ENCODE measurements at places on chromosomes 6 and 20.

DNA sequence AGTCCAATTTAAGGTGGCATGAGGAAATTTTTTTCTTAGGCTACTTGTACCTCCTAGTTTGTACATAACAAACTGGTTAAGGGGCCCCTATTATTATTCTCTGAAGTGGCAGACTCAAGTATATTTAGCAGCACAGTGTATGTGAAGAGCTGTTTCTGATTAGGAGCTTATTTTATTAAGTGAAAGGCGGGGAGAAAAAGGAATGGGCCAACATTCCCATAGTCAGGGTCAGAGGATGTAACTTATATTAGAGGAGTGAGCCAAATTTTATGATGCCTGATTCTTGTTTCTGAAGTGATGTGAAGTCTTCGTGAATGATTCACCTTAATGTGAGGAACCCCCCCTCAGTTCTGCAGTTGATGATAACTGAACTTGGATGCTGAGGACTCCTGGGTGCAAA, 2.8 kb downstream of the HECA start:
- no peak for DNase-seq

GRCh38 chr6:5053038-5053437, 32.1 kb upstream of the PPP1R3G start:
- no peak for DNase-seq

DNA sequence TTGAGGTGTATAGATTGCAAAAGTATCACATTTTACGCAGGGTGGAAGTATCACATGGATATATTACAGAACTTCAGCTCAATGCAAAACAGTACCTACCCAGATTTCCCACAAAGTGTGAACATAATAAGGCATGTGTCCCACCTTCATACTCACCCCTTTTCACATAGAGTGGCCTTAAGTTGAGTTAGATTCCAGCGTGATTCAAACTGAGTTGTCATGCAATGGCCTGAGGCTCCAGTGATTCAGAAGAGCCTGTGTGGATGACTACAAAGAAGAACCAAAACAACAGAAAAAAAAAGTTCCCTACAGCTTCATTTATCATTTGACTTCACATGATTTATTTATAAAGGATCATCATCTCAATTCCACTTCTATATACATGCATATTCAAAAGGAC, 309.7 kb downstream of the SLC35F1 start:
- DNase-seq, result no peak

DNA sequence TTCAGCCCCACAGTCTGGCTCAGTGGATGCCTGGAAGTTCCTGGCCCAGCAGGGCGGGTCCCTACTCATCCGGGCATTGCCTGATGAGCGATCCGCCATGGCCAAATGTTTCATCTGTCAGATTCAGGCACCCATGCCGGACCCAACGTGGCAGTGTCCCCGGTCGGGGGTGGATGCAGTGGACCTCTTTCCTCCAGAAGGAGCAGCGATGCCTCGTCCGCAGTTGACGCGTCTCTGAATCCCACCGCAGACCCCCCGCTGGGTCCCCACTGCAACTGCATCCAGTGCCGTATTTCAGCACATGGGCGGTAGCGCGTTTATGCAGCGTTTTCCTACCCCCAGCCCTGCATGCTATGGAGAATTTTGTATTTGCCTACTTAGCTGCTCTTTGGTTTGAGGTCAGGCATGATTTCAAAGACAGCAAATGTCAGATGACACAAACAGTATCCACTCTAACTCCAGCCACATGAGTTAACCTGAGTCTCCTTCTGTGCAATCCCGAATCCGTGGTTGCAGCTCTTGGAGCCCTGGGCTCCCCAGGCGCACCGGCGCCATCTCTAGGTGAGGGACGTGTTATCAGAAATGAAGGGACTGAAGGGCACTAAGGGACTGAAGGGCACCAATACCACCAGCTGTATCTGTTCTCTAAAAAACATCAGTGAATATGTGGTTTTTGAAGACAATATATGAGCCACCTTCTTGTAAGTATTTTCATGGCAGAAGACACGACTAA, 72.6 kb upstream of the THBS2 start:
- DNase-seq, result no peak

DNA sequence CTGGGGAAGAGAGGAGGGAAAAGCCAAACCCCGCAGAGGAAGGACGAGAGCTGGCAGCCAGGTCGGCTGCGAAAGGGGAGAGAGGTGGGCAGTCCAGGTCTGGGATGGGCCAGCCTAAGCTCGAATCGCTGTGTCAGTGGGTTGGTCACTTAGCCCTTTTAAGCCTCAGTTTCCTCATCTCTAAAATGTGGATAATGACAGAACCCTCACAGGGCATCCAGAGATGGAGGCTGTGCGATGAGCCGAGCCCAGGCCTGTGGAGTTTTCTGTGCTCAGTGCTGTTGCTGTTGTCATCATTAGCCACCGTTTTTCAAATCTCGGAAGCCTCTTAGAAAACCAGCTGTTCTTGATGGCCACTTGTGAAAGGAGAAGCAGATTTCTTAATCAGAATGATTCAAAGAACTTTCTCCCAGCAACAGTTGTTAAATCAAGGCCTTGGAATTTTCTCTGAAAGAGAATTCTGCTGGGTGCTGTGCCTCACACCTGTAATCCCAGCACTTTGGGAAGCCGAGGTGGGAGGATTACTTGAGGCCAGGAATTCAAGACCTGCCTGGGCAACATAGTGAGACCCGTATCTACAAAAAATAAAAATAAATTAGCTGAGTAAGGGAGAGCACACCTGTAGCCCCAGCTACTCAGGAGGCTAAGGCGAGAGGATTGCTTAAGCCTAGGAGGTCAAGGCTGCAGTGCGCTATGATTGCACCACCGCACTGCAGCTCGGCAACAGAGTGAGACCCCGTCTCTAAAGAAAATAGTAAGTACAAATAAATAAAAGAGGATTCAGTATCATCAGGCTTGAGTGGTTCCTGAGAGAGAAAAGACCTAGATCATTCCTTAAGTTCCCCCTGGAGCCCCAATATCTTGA, 46.3 kb upstream of the ENTPD6 start:
- DNase-seq, result no peak

DNA sequence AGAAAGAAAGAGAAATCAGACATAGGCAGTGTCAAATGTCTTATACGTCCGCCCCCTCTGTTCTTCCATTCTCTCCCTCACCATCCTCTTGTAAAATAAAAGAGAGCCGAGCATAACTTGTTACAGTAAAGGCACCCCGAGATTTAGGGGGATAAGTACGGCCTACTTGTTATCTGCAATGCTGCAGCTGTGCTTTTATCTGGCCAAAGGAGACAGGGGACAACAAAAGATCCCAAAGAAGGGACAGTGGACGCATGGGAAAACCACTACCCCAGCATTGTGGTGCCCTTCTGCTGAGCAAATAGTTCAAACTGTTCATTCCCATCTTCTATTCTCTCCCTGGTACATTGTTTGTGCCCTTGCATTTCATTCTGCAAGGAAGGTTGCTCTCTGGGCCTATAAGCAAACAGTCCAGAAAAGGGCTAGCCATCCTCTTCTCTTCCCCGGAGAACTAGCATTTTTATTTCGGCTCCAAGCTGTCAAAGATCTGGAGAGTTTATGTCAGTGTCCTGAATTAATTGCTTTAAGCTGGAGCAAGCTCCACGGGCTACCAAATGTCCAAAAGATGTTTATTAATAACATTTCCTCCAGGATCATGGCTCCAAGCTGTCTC, 22.3 kb downstream of the FOXA2 start:
- DNase-seq, result no peak

- no peak for DNase-seq
Measured at GRCh38 chr6:10384610-10385523, 30.0 kb downstream of the TFAP2A start.

DNA sequence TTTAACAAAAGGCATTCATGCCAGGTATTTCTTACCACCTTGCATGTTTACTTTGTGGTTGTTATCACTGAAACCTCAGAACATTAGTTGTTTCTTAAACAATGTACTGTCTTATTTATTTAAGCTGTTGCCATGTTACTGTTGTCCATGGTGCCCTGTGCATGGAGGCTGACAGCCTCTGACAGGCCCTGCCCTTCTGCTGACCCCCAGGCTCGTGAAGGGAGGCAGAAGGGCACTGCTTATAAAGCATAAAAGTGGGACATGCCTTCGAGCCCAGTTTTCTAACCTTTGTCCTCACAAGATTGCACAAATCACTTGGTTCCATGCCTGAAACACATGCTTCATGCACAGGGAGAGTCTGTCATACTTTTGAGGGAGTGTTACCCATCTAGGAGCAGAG, 46.7 kb upstream of the CLIC5 start:
- no peak for DNase-seq

DNA sequence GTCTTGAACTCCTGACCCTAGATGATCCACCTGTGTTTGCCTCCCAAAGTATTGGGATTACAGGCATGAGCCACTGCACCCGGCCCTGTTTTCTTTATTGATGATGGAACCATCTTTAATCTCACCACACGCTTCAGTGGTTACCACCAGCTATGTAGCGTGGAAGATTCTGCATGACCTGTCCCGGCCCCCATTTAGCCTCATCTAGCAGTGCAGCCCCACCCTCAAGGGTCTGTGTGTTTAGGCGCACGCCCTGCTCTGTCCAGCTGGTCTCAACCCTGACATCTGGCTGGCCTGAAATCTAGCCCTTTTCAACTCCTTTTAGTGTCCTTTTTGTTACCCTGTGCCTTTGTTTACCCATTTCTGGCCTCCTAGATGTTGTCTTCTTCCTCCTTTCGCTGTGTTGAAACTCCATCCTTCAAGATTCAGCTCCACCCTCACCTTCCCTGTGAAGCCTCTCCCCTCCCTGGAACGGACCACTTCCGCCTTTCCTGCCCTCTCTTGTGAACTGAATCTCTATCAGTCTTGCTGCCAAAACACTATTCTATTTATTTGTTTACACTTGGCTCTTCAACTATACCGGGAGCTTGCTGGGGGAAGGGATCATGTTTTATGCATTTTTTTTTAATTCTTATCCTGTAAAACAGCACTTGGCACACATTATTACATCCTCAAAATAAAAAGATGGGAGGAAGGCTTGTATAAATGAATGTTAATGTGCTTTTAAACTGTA, 101.0 kb upstream of the MTHFD1L start:
- no peak for DNase-seq

DNA sequence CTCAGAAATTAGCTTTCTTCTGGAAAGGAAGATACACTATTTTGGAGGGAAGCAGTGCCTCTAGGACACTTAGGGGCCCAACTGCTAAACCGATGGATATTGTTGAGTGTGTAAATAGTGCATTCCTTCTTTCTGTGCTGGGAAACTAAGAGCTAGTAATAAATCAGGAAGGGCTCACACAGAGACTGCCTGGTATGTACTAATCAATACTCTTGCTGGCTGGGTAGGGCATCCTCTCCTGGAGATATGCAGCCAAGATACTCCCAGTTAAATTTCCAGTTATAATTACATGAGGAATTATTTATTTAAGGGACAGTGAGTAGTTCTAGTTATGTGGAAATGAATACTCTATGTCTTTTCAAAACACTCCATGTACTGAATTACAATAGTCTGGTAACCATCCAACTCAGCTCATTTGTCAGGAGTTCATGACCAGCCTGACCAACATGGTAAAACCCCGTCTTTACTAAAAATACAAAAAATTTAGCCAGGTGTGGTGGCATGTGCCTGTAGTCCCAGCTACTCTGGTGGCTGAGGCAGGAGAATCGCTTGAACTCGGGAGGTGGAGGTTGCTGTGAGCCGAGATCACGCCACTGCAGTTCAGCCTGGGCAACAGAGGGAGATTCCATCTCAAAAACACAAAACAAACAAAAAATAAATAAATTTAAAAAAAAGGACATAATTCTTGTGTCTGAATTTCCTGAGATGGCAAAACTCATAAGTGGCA, 100.0 kb downstream of the OR2B2 start:
- no peak for DNase-seq

- peak; percentile 17 for DNase-seq
Measured at GRCh38 chr6:170529839-170530469, 23.2 kb downstream of the PSMB1 start.

GRCh38 chr6:149885888-149886287, 12.0 kb downstream of the RAET1E start:
- no peak for DNase-seq

- no peak for DNase-seq
Measured at GRCh38 chr6:87943191-87943590, 104.5 kb upstream of the SPACA1 start.

DNA sequence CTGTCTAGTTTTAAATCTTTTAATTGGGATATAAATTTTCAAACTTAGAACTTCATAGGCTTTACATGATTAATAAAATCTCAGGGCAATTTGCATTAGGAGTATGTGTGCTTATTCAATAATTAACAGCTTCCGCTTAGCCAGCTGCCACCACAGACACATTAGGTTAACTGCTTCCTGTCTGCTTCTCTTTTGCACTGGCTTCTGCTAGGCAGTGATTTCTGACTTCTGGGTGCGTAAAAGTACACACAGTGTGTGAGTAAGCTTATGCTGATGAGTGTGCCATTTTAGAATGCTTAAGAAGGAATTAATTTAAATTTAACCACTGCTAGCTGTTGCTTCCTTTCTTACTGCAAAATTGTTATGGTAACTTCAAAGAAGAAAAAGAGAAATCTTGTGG, 73.9 kb downstream of the F13A1 start:
- DNase-seq, result no peak

DNA sequence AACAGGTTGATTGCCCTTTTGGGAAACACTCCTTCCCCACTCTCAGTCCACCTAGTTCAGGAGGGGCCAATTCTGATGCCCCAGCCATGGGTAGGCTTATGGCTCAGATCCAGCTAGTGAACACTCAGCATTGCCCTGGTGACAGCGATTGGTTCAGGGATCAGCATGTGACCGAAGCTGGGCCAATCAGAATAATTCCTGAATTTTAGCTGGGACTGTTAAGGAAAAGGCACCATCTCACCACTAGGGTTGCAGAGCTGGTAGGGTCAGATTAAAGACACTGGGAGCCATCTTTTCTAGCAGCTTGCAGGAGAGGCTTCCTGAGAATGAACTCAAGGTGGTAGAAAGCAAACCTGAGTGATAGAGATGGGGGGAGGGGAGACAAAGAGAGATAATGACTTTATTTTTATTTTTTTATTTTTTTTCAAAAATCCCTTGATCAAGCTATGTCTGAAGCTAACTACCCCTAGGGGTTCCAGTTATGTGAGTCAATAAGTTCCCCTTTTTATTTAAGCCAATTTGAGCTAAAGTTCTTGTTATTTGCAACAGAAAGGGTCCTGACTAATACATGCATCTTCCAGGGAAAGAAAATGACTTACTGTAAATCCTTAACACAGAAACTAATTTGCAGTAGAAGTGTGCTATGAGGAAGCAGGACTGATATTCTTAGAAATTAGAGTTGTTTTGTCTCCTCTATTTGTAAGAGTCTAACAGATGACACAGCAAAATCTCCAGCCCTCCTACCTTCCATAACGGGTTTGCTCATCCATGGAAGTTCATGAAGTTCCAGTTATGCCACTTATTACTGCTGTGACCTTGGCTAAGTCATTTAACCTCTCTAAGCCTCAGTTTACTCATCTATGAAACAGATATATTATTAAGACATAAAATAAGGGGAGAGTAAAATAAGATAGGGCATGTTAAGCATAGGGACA, 44.7 kb downstream of the EYA2 start:
- no peak for DNase-seq

DNA sequence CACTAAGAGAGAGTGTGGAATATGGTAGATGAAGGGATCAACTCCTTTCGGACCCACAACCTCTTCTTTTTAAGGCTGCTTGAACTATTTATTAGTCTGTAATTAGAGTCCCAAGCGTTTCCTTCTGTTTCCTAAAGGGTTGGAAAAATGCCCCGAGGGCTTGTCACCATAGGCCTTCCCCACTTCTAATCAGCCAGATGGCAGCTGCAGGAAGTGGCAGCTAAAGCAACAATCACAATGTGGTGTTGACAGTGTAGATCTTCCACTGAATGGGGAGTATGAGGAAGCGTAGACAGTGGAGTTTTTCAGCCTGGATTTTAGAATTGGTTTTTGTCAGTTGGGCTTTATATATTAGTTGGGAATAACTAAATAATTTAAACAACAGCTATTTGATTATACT, 40.6 kb downstream of the SLC35D3 start:
- DNase-seq, result no peak
